ENCODE measurements at places on chromosomes 2 and 18. TPM values are rescaled to one million over a fixed set of nuclear protein-coding genes. Genes with fewer than 3 reads are reported as not detected.

POTEC gene
- not detected for total RNA-seq

UPP2 gene
- total RNA-seq: not detected

FOXI3 gene
- not detected for total RNA-seq

CFAP53 gene
- total RNA-seq: 0.36 TPM

ANKRD23 gene
- 1.8 TPM for total RNA-seq

UNC80 gene
- 0.04 TPM for total RNA-seq

CLK1 gene
- total RNA-seq: 51.1 TPM

DNA sequence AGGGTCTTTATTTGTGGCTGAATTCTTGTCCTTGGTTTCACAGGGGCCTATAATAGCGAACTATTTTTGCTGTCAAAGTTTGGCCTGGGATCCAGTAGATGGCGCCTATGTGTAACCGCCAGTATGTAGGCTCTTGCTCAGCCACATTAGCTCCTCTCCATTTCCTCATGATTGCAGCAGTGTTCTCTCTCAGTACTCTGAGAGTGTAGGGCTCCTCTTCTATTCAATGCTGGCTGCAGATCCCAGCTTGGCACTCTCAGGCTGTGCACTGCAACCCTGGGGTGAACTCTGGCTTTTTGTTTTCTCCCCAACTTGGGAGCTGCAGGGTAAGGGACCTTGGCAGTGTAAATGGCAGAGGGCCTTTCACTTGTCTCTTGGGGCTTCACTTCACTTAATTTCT is 344.6 kb upstream of the CHAC2 start:
- peak; percentile 83 for ATAC-seq

DNA sequence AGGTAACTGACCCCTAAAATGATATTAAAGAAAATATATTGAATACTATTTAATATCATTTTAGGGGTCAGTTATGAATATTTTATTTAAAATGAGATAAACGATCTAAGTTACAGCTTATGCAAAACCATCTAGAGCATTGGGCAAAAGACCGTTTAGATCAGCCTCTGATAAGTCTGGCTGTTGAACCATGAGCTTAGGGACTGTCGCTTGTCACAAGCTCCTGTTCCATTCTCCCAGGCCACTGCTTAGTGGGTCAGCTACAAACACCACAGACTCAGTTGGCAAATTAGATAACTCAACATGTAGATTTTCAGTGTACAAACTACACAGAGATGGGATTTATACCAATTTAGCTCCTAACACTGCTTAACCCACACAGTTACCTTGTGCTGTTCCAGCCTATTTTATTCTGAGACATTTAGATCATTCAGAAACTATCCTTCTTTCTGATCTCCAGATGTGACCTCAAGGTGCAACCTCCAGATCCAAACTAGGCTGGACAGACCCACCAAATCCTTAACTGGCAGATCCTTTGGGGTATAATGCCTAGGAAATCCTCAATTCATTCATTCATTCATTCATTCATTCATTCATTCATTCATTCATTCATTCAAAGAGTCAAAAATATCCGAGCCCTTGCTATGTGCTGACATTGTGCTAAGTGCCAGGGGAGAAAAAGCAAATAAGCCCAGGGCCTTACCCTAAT is 82.8 kb downstream of the HRH4 start:
- no peak for ATAC-seq

DNA sequence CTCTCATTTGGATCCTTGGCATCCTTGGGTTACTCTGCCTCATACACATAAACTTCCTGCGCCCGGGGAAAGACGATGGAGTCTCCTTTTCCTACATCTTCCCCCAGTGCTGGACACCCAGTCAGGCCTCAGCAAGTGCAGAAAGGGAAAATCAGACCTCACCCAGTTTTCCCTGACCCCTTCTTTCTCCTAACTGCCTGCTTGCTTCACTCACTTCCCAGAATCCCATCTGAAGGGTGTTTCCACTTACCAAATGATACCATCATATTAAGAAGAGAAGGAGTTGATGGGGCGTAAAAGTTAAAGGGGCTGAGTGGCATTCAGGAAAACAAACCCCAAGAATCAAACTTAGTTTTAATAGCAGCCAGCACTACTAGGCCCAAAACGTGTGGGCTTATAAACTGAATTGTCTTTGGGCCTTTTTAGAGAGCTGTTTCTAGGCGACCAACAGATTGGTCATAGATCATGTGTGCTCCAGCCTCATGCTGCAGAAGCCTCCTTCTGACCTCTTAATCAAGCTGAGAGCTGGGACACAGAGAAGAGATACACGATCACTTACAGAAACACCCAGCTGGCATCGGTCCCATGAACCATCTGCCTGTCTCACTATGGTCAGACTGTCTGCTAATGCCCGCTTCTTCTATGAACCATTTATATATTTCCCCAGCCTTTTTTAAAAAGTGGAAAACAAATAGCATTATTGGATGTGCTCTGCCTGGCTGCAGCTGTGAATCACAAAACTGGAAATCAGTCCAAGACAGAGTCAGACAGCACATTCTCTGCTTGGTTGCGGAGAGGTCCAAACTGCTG is 165.7 kb upstream of the SLC14A2 start:
- ATAC-seq: no peak

DNA sequence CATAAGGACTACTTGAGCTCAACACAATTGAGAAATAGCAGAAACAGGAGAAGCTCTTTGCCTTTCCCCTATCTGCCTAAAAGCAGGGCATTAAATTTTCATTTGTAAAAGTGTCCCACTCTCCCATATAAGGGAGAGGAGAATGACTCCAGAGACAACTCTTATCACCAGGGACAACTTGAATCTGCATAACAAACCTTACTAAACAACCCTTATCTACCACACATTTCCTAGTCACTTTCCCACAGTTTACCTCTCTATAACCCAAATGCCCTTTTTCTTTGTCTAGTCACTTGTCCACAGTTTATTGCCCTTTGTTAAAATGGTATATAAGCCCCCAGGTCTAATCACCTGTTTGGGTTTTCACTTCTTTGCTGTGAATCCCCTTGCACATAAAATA is 37.5 kb upstream of the PPM1B start:
- no peak for ATAC-seq

DNA sequence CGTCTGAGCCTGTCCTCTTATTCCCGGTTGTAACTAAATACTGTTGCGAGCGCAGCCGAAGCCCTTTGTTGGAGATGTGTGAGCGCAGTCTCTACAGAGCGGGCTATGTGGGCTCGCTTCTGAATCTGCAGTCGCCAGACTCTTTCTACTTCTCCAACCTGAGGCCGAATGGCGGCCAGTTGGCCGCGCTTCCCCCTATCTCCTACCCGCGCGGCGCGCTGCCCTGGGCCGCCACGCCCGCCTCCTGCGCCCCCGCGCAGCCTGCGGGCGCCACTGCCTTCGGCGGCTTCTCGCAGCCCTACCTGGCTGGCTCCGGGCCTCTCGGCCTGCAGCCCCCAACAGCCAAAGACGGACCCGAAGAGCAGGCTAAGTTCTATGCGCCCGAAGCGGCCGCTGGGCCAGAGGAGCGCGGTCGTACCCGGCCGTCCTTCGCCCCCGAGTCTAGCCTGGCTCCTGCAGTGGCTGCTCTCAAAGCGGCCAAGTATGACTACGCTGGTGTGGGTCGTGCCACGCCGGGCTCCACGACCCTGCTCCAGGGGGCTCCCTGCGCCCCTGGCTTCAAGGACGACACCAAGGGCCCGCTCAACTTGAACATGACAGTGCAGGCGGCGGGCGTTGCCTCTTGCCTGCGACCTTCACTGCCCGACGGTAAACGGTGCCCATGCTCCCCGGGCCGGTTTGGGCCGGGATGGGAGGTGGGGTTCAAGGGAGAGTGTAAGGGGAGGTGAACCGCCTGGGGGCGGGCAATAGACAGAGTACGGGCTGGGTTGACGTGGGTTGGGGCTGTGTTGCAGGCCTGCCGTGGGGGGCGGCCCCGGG is at the start of gene HOXD12:
Gene HOXD12 (plus strand): TSS at position 68 of the 819 bp plus-strand sequence. CDS start 7 bp downstream, at position 75.
- no peak for ATAC-seq

DNA sequence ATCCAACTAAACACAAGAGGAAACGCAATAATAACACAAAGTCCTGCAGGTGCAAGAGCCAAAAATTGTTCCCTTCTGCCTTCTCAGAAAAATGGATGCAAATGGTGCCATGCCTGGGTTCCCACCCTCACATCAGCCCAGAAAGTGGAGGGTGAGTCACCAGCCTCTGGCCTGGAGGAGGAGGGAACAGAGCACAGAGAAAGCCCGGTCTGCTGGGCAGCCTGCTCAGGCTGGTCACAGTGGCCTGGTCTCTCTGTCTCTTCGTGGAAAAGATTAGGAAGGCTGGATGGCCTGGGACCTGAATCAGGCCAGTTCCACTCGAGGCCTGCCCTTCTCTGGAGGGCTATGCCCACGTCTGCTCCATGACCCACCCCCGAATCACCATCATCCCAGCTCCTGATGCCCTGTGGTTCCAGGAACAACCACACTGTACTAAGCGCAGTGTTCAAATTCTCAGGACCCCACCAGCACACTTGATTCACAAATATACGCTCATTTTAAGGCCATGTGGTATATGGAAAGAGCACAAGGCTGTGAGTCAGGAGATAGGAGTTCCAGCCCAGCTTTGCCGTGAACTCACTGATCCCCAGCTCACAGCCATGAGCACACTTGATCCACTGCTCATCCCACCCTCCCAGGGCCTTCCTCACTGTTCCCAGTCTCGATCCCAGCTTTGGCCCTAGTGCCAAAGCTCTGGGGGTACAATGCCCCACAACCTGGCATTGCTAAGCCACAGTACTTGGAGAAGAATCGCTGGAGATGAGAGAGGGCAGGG is 82.1 kb downstream of the ZBTB7C start:
- ATAC-seq: peak; percentile 48

DNA sequence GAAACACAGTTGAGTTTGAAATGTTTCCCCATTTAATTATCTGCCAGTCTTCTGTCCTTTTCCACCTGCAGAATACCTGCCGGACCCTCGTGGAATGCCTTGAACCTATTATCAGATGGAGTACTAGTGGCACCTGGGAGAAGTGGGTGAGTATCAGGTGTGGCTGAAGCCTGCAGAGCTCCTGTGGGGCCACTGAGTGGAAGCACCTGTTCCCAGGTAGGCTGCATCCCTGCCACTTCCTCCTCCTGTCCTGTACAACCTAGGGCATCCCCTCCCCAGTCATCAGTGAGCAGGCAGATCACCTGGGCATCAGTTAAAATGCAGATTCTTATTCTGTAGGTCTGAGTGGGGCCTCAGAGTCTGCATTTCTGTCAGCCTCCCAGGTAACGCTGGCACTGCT is 80.8 kb upstream of the BZW1 start:
- ATAC-seq: peak; percentile 60

DNA sequence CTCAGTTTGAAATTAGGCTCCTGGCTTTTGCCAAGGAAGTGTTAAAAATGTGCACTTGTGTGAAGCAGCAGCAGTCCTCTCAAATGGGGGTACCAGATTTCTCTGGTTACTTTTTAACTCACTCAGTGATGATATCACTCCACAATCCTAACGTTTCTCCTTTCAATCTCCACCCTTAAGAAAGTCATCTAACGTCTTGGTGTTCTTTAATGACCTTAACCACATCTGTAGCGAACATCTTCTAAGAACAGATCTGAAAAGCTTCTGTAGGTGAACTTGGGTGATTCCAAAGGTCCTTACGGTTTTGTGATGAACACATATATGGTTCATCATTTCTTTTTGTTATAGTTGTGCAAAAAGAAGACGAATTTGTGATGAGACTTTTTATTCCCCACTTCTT is 73.2 kb downstream of the DOCK10 start:
- no peak for ATAC-seq

DNA sequence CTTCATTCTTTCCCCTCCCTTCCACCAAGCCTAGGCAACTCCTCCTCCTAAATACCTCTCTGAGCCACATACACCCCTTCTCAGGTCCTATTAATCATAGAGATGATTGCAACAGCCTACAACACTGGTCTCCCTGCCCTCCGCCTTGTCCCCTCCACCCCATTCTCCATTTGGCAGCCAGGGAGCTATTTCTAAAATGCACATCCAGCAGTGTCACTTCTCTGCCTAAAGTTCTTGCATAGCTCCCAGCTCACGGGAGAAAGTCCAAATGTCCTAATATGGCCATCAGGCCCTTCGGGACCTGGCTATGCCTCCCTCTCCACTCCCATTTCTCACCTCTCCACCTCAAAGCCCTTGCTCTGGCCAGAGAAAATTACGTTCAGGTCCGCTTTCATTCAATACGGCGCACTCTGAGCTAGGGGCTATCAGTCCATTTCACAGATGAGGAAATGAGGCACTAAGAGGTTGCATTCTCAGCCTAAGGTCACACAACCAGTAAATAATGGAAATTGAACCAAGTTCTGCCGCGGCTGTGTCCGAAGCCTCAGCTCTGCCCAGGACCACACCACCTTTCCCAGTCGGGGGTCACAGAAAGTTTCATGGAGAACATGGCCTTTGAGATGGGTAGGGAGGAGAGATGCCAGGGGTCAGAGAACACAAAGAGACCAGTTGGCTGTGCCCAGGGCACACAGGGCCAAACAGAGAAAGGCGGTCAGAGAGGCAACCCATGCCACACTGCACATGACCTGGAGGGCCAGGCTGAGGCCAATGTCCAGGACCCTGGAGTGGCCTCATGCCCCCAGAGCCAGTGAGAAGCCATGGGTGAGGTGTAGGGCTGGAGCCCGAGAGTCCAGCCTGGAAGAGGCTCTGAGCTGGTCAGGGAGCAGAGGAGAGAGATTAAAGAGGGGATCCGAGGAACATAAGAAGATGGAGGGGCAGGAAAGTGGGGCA is 72.8 kb downstream of the TNS1 start:
- peak; percentile 75 for ATAC-seq
